Stimulated activated CD8-positive, alpha-beta memory T cell treated with anti-CD3 and anti-CD28 coated beads, Interleukin-4, amount 100 ng/mL, for 1 hour (primary cell): ENCODE measurements at places on chromosomes 3 and 15.
A peak's percentile ranks its signal among the peaks of the same experiment; 100 is the strongest.

GRCh38 chr3:175818811-175819464 lies 959.8 kb downstream of the NAALADL2 start:
- DNase-seq, result no peak

- DNase-seq, result no peak
These were observed 101.2 kb downstream of the WDR72 start for GRCh38 chr15:53658255-53658654.

DNA sequence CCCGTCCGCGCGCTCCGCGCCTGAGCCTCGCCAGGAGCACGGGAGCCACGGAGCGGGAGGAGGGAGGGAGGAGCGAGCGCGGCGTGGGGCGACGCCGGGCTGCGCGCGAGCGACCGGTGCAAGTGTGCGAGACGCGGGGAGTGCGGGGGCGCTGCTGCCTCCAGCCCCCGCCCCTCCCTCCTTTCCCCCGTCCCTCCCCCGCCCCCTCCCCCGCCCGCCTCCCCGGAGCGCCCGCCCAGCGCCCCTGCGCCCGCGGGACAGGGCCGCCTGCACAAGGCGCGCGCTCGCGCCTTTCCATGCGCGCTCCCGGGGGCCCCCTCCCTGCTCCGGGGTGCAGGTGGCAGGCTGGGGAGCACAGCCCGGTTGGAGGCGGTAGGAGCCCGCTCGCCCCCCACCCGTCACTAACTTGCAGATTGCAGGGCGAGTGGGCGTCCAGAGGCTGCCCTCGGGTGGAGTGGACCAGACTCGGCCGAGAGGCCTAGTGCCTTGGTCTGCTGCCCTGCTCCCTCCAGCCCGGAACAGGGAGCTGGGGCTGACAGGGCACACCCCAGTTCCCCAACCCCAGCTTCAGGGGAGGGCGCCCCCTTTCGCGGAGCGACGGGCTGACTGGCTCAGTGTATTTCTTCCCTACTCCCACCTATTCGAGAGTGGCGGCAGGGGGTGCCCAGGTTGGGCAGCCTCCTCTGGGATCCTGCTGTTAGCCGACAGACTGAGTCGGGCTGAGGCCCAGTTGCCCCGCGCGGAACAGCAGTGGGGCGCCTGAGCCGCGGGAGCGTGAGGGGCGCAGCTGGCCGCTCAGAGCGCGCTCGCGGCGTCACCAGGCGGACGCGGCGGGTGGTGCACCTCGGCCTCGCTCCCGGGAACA lies at the start of gene WNT7A:
WNT7A (minus strand) TSS at position 126 of the 865 bp plus-strand sequence. CDS start 255 bp downstream, outside the sequence.
- no peak for DNase-seq

GRCh38 chr15:74302821-74303359 lies 64.6 kb downstream of the CYP11A1 start:
- DNase-seq, result no peak

DNA sequence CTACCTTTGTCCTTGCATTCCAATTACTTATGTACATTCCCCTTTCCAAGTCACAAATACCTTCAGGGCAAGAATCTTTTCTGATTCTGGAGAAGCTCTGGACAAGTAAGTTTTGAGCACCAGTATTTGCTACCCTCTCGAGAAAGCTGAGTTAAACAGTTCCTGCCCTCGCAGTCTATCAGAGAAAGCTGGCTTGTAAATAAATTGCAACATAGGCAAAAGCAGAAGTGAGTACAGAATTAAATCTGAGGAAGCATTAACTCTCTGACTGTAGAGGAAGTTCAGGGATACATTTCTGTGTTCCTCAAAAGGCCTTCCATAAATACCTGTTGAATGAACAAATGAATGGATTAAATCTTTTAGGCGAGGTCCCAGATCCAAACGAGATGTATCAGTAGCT lies 1.2 kb downstream of the OSBPL11 start:
- DNase-seq, result no peak

GRCh38 chr15:69505956-69506556 lies 53.4 kb downstream of the RPLP1 start:
- no peak for DNase-seq

DNA sequence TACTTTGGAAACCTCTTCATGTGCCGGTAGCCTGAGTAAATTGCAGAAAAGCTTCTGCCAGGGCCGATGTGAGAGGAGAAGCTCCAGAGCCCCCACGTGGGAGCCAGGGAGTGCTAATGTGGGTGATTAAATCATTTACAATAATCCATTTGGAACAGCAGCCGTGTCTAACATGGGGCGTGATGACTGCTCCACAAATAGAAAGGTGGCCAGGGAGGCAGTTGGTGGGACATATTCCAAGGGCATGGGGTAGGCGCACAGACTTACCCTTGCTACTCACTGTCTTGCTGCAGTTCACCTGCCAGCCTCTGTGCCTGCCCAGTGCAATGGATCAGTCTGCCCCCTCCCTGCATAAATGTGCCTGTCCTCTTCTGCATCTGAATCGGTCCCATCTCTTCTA lies 39.3 kb upstream of the INSYN1 start:
- DNase-seq, result no peak

DNA sequence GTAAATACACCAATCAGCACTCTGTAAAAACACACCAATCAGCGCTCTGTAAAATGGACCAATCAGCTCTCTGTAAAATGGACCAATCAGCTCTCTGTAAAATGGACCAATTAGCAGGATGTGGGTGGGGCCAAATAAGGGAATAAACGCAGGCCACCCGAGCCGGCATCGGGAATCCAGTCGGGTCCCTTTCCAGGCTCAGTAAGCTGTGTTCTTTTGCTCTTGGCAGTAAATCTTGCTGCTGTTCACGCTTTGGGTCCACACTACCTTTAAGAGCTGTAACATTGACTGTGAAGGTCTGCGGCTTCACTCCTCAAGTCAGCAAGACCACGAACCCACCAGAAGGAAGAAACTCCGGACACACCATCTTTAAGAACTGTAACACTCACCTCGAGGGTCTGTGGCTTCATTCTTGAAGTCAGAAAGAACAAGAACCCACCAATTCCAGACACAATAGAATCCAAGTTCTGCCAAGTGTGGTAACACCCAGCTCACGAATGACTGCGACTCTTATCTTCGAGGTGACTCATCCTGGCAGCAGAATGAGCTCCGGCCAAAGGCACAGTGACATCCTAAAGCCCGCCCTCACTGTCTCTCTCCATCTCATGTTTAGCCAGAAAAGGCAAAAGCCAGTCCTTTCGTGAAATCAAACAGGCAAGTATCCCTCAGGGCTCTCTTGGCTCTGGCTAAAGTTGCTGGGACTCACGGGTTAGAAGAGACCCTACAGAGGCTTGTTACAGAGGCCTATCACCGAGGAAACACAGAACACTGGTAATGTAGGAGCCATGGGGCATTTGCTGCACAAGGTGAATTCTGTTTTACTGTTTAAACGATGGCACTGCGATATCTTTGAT lies 155.2 kb downstream of the FAM43A start:
- DNase-seq, result no peak

- DNase-seq, result no peak
These were observed 183.3 kb upstream of the ADAMTS9 start for GRCh38 chr3:64870876-64871646.

- DNase-seq, result no peak
These were observed 210.4 kb downstream of the TP63 start for GRCh38 chr3:189841473-189842205.

DNA sequence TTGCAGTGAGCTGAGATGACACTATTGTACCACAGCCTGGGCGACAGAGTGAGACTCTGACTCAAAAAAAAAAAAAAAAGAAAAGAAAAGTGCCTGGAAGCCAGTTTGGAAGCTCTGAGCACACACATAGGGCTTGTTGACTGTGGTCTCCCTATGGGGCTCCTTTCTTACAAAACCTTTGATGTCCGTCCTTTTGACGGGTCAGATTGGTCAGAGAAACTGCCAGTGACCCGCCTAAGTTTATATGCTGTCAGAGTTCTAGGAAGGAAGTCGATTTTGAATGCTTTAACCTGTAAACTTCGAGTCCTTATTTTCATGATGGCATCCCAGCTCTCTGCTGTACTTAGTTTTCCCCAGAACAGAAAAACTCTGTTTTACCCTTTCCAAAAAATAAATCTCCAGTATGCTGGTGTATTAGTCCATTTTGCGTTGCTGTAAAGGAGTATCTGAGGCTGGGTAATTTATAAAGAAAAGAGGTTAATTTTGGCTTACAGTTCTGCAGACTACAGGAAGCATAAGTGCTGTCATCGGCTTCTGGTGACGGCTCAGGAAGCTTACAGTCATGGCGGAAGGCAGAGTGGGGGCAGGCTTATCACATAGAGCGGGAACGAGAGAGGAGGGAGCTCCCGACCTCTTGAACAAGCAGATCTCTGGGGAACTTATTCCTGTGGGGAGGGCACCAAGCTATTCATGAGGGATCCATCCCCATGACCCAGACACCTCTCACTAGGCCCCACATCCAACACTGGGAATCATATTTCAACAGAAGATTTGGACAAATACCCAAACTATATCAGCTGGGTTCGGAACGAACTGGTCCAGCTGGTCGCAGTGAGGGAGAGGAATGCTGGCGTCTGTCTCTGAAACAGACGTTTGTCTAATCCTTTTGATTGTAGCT lies 72.3 kb downstream of the LMLN start:
- no peak for DNase-seq

GRCh38 chr15:62894322-62895085 lies 148.0 kb upstream of the TPM1 start:
- DNase-seq, result no peak

GRCh38 chr15:38650936-38651327 lies 86.3 kb upstream of the RASGRP1 start:
- DNase-seq, result no peak

- DNase-seq, result no peak
These were observed 68.2 kb downstream of the MYLK start for GRCh38 chr3:123815981-123816380.

- DNase-seq, result no peak
These were observed 87.4 kb upstream of the GSK3B start for GRCh38 chr3:120181632-120182031.

GRCh38 chr15:77753281-77753873 lies 120.7 kb upstream of the LINGO1 start:
- no peak for DNase-seq

DNA sequence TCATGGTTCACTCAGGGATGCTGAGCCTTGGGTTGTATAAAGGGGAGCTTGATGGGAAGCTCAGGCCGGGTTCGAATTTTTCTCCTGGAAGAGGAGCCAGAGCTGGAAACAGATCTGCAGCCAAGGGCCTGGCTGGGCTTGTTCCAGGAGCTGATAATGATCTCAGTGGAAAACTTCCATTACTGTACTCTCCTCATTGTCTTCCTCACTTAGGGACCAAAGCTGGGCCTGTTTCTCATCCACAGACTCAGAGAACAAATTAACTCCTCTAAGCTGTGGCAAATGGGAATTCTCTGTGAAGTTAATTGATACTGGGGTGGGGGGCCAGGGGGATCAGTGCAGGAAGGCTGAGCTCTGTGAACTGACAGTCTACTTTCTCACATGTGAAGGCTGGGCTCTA lies 92.0 kb downstream of the PRICKLE2 start:
- DNase-seq, result no peak

GRCh38 chr3:90261481-90262433 lies 1154.3 kb downstream of the EPHA3 start:
- no peak for DNase-seq

- no peak for DNase-seq
These were observed 24.3 kb downstream of the VPS8 start for GRCh38 chr3:184836090-184836822.

GRCh38 chr15:75736256-75736655 lies 23.6 kb upstream of the CSPG4 start:
- no peak for DNase-seq

DNA sequence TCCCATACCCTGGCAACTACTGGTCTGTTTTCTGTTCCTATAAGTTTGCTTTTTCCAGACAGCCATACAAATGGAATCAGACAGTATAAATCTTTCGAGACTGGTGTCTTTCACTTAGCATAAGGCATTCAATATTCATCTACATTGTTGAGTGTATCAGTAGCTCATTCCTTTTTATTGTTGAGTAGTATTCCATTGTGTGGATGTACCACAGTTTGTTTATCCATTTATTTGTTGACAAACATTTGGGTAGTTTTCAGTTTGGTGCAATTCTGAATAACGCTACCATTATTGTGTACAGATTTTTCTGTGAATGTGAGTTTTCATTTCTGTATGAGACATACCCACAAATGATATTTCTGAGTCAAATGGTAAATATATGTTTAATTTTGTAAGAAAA lies 35.4 kb downstream of the LARP6 start:
- no peak for DNase-seq

DNA sequence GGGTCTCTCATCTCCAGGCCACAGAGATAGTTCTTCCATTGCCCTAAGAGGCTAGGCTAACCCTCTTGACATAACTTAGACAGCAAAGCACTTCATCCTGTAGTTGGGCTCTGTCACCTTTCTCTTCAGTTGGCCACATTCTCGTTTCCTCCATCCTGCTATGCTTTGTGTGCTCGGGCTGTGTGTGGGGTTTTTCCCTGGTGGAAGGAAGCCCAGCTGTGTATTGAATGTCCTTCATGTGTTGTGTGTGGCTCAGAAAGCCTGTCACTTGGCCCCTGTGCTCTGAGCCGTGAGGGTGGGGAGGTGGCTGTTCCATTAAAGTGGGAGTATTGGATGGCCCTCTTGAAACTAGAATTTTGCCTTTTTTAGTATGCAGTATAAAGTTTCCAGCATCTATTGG lies 8.8 kb upstream of the EXOG start:
- DNase-seq, result no peak

DNA sequence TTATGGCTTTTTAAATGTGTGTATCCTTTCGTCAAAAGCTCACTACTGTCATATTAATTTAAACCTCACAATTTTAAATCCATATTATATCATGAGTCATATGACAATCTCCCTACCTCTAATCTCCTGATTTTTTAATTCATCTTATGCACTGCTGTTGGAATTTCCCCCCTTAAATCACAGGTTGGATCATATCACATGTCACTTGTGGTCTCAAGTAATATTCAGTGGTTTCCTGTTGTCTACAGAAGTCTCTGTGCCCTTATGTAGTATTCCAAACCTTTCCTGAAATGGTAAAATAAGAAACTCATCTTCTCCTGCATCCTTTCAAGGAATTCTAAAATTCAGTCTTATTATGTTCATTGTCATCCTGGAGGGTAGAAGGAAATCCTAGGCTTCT lies 116.0 kb upstream of the CBLB start:
- DNase-seq, result no peak

- DNase-seq, result no peak
These were observed 9.4 kb upstream of the VPS33B start for GRCh38 chr15:91031796-91032195.

GRCh38 chr15:100863075-100863795 lies 16.4 kb upstream of the ALDH1A3 start:
- DNase-seq, result no peak

- no peak for DNase-seq
These were observed 446.7 kb upstream of the GBE1 start for GRCh38 chr3:82208002-82208710.

DNA sequence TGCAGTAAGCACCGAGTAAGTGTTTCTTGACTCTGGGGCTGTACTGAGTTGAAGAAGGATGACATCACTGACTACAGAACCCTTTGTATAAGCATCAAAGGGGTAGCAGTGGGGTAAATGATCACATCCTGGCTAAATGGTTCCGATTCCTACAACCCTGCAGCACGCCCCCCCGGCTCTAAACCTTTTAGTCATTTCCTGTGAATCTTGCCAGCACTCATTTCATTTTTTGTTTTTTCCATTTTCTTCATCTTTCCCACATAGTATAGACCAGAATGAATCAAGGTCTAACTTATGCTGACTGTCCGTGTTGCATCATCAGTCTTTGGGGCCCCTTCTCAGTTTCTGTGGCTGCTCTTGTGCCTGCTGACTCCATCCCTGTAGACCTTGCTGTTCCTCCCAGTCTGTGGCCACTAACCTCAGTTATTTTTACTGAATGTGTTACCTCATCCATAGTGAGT lies 383.1 kb upstream of the TPRG1 start:
- DNase-seq, result peak; percentile 5
